Fibroblast of upper back skin (primary cell): ENCODE measurements at places on chromosomes 5 and 9.

DNA sequence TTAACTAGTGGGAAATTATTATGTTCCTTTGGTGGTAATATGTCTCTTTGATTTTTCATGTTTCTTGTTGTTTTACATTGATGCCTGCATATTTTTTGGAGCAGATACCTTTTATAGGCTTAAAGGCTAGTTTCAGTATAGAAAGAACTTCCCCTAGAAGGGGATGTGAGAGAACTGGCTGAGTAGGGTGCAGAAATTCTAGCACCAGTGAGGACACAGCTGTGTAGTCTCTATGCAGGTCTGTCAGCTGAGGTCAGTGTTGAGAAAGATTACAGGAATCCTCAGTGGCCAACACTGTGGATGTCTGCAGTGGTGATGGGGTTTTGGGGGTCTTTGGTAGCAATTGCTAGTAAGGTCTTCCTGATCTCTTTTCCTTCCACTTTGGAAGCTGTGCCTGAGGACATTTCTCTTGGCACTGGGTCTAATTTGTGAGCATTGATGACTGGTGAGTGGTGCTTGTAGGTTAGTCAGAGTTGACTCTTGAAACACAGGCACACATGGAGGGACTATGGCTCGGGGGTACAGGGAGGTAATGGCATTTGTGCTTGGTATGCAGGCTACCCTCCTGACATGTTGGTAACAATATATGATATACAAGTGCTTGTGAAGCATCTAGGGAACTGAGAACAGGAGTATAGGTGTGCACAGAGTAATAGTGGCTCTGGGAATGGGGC, 221.4 kb downstream of the SPATA31D1 start:
- no peak for DNase-seq

- no peak for DNase-seq
These were observed 49.0 kb downstream of the PPARGC1B start for GRCh38 chr5:149779124-149779465.

GRCh38 chr9:14314929-14315874, 1.3 kb upstream of the NFIB start:
- DNase-seq: peak; percentile 77

GRCh38 chr9:131197160-131197911, 72.0 kb downstream of the NUP214 start:
- DNase-seq: no peak

DNA sequence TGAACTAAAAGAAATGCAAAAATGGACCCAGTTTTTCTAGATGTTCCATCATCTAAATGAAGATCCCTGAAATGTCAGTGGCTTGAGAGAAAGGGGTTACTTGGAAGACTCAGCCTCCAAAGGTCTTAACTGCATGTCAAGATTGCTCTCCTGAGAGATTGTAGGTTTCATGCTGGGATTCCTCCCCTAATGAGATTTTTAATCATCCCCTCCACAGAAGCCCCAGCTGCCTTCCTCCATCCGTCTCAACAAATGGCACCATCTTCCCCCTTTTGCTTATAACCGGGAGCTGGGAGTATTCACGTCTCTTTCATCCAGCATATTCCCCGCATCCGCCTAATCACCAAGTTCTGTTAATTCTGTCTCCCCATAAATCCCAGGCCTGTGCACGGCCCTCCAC, 104.5 kb downstream of the NSG2 start:
- no peak for DNase-seq

GRCh38 chr9:134647359-134648080, 5.9 kb downstream of the COL5A1 start:
- DNase-seq: no peak

GRCh38 chr9:385818-386398, 171.2 kb downstream of the DOCK8 start:
- DNase-seq: peak; percentile 45

DNA sequence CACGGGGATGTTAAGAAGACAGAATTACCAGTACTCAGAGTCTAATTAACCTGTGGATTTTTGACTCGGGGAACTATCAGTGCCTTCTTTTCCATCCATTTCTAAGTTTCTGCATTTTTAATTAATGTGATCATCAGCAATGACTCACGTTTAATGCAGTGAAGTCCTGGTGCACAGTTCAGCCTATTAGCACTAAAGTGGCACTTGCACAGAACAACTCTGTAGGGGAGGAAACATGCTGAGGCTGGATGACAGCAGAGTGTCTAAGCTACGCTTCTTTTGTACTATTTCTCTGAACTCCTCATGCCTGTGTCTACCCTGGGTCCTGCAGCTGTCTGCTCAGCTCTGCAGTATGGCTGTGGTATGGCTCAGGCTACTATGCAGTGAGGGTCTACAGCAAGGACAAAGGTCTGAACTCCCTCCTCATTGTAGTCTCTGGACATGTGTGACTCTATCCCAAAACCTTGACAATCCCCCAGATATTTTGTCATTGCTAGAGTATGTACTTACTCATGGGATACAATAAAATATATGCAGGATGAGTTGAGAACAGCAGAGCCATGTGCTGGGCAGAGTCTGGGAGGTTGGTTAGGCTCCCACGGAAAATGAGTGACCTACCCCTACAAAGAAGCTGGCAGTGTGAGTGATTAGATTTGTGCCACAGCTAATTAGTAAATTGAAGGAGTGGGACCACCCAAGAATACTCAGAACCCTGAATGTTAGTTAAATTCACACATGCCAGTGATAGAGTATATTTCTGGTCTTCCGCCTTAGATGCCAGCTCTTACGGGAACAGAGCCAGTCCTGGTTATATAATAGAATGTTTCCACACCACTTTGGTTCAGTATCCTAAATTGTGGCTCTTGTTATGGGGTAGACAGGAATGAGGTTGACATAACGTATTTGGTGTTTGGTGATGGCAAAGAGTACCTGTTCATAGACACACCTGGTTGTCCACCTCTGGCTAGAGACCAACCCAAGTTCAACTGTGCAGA, 148.0 kb downstream of the GHR start:
- DNase-seq: peak; percentile 36

GRCh38 chr5:131525805-131526204, 109.2 kb downstream of the RAPGEF6 start:
- peak; percentile 28 for DNase-seq

GRCh38 chr5:96781031-96781971, 26.4 kb downstream of the ERAP1 start:
- peak; percentile 63 for DNase-seq

DNA sequence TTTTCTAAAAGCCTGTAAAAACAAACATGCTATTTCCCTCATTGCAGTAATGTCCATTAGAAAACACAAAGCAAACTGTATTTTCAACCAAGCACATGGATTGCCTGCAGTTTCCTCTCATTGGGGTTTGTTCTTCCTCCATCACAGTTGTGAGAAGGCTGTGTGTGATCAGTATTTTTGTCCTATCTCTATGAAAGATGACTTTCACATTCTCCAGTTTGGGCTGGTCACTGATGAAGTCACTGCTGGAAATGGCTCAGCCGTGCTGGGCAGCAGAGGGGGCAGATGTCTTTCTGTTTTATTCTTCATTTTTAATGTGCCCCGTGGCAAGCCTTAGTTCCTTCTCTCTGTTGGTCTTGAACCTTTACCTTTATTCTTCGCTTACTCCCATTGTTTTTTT, 288.9 kb upstream of the MPDZ start:
- no peak for DNase-seq

- no peak for DNase-seq
These were observed 332.2 kb downstream of the HTR1A start for GRCh38 chr5:63629951-63630630.

- peak; percentile 83 for DNase-seq
These were observed 109.1 kb downstream of the SUSD1 start for GRCh38 chr9:112065806-112066606.

- DNase-seq: no peak
These were observed 91.6 kb upstream of the PRRC1 start for GRCh38 chr5:127425868-127426267.

DNA sequence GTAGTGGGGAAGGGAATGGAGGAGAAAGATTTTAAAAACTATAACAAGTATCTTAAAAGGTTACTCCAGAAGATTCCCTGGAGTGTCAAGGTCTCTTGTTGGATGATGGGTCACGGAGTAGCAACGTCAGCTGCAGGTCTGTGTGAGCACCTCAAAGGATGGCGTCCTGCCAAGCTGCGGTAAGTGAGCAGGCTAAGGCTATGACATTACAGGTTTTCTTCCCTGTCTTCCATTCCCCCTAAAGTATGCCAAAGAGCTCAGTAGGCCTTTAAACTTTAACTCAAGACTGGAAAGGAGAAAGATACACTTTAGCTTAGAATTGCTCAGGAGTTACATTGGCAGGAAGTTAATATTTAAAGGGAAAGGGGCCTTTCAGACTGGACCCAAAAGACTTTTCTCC, 17.5 kb downstream of the SPOCK1 start:
- no peak for DNase-seq

- peak; percentile 32 for DNase-seq
These were observed 32.0 kb downstream of the MAN2A1 start for GRCh38 chr5:109721741-109722140.

- DNase-seq: peak; percentile 77
These were observed 148.4 kb downstream of the MAPKAP1 start for GRCh38 chr9:125558453-125559092.

DNA sequence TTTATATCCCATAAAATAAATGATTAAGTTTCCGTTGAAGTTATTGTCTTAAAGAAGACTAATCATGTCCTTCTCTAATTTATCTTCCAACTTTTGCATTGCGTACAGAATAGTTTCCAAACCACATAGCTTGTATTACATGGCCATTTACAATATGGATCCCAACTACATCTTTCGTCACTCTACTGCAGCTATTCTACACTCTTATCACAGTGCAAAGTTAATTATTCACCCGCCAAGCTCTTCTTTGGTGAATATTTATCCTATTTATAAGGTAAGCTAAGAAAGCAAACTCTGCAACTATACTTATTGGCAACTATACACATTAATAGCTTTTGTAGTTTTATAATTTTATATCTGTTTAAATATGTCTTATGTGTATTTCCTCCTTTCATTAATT, 75.9 kb upstream of the ADAMTS19 start:
- DNase-seq: no peak

DNA sequence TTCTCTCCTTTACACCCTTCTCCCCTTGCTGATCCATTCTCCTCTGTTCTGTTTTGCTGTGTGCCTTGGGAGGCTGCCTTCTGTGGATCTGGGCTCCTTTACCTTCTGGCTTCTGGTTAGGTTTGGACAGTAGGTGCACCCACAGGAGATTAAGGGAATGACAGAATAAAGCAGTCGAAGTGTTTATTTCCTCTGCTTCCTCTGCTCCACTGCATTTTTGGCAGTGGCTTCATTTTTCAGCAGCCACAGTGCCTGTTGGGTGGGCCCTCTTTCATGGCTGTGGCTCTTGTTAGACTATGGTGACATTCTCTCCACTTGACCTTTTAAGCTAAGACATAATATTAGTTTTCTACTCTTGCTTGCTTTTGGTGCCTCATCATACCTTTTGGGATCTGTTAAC, 144.1 kb downstream of the CCDC171 start:
- peak; percentile 37 for DNase-seq

DNA sequence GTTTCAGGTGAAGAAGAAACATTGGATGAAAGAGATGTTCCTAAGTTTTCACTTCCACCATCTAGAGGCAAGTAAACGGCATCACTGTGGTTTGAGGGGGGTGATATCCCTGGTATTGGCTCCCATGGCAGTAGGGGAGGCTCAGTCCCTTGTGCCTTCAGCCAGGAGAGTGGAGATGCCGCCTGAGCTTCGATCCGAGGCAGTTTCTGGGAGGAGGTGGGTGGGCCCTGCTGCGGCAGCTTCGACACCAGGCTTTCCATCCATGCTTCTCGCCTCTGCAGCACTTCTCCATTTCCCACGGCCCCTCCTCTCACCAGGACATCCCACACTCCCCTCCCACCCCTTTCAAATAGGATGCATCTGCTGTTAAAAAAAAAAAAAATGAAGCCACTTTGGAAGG, 258.3 kb downstream of the GADD45G start:
- no peak for DNase-seq

GRCh38 chr5:37211661-37212060, 37.5 kb downstream of the CPLANE1 start:
- DNase-seq: peak; percentile 16

DNA sequence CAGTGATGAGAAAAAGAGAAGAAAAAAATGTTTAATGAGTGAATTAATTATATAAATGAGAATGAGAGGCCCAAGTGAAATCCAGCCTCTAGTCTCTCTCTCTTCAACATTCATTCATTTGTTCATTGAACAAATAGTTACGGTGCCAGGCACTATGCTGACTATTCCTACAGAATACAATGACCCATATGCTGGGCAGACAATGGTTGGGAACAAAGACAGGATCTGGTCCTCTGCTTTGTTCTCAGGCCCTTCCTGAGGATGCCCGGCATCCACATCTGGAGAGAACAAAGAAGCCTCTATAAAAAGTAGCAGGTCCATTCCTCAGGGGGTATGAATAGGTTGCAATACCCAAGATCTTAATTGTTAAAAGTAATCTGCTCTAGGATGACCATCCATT, 6.9 kb downstream of the ADAM19 start:
- no peak for DNase-seq

GRCh38 chr5:94329115-94329514, 289.3 kb downstream of the KIAA0825 start:
- no peak for DNase-seq

DNA sequence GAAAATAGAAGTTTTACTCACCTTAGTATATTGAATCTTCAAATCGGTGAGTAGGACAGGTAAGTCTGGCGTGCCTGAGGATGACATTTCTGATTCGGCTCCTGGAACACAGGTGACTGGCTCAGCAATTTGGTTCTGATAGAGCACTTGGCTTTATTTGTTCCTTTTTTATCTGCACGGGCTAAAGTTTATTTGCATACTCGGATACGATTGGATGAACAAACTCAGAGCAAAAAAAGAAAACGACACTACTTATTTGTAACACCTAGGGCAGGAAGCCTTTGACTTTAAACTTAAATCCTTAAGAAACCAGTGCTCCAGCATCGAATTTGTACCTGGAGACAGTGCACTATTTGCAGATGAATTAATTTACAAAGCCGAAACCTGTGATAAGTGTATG, at the start of gene ALDH1A1:
Gene ALDH1A1, minus strand, starts transcription at position 140 of the 400 bp plus-strand sequence. Its CDS starts 53 bp downstream, at position 87.
- DNase-seq: no peak

DNA sequence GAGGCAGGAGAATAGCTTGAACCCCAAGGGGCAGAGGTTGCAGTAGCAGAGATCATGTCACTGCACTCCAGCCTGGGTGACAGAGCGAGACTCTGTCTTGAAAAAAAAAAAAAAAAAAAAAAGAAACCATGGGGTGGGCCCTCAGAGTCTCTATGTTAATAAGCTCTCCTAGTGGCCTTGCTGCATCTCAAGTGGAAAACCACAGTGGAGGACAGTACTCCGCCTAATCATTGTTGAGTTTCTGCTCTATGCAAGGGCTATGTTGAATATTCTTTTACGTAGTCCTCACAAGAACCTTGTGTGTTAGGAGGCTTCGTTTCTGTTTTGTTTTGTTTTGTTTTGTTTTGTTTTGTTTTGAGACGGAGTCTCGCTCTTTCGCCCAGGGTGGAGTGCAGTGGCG, 48.9 kb downstream of the TJP2 start:
- DNase-seq: no peak

DNA sequence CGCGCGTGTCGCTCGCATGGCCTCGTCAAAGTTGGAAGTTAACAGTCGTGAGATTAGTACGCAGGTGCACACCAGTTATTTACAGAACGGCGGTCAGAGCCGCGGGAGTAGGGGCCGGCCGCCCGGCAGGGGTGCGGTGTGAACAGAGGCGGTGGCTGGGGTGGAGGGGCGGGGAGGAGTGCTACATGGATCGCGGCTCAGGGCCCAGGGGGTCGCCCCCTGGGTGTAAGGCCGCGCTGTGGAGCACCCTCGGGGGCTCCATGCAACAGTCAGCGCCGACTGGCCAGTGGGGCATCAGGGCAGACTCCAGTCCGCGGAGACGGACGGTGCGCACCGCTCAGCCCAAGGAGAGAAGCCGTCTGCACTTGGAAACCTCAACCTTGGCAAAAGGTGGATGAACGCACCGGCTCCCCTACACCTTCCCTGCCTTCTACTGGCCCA, 60.3 kb downstream of the ZNF354C start:
- DNase-seq: no peak
